ENCODE measurements at places on chromosomes 3 and 15.

GRCh38 chr15:68617001-68617400, 38.2 kb downstream of the CORO2B start:
- DNase-seq, result no peak

- DNase-seq, result no peak
Observed at GRCh38 chr15:51093488-51093838, 1.2 kb downstream of the TNFAIP8L3 start.

DNA sequence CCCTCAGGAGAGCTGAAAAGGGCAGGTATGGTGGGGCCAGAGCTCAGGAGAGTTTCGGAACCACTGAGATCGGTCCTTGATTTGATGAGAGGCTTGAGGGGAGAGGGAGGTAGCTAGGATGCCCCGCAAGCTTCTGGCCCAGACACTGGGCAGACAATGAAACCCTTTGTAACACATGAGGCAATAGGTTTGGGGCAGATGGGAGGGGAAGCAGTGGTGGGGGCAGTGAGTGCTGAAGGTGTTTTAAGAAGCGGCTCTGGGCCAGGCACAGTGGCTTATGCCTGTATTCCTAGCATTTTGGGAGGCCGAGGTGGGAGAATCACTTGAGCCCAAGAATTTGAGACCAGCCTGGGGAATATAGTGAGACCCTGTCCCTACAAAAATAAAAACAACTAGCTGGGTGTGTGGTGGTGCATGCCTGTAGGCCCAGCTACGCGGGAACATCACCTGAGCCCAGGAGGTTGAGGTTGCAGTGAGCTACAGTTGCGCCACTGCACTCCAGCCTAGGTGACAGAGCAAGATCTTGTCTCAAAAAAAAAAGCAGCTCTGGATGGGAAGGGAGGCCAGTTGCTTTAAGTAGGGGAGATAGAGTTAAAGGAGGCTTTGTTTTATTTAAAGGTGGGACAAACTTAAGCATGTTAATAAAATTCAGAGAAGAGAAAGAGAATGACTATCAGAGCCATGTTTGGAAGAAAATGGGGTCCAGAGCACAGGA, 9.6 kb upstream of the SNX22 start:
- DNase-seq, result no peak

GRCh38 chr3:48404440-48405342, 25.2 kb downstream of the PLXNB1 start:
- DNase-seq, result no peak

GRCh38 chr3:154112146-154112852, 8.9 kb upstream of the ARHGEF26 start:
- DNase-seq, result no peak

- no peak for DNase-seq
Observed at GRCh38 chr15:99324082-99324620, 72.9 kb downstream of the LRRC28 start.

- DNase-seq, result no peak
Observed at GRCh38 chr3:88641033-88641604, 466.3 kb upstream of the EPHA3 start.

DNA sequence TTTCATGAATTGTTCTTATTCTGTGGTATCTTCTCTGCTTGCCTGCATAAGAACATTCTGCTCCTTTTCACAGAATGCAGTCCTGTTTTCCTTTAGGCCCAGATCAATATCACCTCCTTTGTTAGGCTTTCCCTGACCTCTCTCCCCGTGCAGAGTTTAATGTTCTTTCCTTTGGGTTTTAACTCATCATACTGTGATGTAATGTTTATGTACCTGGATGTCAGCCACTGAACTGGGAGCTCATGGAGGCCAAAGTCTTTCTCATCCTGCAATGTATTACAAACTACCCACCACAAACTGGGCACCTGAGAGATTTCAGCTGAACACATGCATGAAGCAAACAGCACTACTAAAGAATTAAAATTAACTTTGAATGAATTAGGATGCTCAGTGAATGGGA, 192.8 kb upstream of the RORA start:
- DNase-seq, result no peak

GRCh38 chr3:18246336-18247060, 178.6 kb downstream of the SATB1 start:
- DNase-seq, result no peak

- no peak for DNase-seq
Observed at GRCh38 chr3:57007521-57008460, 52.7 kb upstream of the SPATA12 start.

GRCh38 chr3:53705774-53706173, 140.4 kb downstream of the CHDH start:
- DNase-seq, result no peak

GRCh38 chr3:63064209-63064755, 189.1 kb upstream of the CADPS start:
- DNase-seq, result no peak

DNA sequence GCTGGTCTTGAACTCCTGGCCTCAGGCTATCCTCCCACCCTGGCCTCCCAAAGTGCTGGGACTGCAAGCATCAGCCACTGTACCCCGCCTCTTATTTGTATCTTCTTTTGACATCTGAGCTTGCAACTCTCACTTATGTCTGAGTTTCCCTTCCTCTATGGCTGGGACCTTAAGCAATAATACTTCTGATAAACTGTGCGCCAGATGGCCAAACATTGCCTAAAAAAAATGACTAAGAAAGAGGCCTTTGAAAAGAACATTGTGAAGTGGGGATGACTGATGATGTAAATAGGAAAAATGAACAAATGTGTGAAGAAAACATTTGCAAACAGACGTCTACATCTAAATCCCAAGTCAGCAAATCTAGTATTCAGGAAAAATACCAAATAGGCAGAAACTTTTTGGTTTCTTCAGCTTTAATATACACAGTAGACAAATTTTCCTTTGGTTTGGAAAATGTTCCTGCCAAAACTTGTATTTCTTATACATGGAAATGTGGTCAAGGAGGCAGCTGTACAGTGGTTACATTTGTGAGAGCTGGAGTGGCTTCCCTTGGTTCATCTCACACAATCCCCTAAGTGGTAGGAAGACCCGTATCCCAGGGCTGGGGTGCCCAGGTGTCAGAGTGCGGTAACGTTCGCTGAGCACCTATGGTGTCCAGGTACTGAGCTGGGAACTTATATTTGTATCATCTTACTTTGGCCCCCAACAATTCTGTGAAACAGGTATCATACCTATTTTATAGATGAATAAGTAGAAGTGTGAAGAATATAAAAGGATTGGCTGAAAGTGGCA, 11.6 kb upstream of the TFRC start:
- no peak for DNase-seq

GRCh38 chr3:61896251-61896650, 334.9 kb downstream of the PTPRG start:
- DNase-seq, result no peak

GRCh38 chr15:73821181-73821580, 52.2 kb upstream of the TBC1D21 start:
- DNase-seq, result no peak

- no peak for DNase-seq
Observed at GRCh38 chr3:66227915-66228314, 7.1 kb downstream of the SLC25A26 start.

DNA sequence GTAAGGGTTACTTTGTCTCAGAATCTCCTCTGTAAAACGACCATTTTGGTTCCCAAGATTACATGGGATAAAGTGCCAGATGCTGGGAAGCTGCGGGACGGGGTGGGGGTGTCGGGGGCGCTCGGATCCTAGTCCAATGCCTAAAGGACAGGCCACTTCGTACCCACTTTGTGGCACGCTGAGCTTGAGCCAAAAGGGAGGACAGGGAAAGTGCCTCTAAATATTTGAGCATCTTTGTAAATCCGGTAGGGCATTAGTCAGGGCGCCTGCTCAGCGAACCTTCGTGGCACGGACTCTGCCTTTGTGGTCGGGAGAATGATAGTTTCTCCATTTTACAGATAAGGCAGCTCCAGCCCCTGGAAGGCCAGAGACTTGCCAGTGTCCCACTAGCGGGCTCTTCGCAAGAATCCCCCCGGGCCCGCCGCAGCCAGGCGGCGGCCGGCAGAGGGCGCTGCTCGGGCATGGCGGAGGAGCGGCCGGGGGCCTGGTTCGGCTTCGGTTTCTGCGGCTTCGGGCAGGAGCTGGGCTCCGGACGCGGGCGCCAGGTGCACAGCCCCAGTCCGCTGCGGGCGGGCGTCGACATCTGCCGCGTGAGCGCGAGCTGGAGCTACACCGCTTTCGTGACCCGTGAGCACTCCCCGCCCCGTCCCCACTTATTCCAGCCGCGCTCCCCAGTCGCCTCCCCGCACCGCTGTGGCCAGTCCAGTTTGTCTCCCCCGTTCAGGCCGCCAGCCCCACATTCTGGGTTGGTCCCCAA, 1.8 kb downstream of the RCCD1 start:
- DNase-seq, result peak; percentile 29

GRCh38 chr3:55061720-55062034, 133.8 kb upstream of the LRTM1 start:
- no peak for DNase-seq

- no peak for DNase-seq
Observed at GRCh38 chr15:25797936-25798901, 64.9 kb downstream of the ATP10A start.

GRCh38 chr3:78724859-78725258, 1042.9 kb downstream of the ROBO1 start:
- DNase-seq, result no peak

DNA sequence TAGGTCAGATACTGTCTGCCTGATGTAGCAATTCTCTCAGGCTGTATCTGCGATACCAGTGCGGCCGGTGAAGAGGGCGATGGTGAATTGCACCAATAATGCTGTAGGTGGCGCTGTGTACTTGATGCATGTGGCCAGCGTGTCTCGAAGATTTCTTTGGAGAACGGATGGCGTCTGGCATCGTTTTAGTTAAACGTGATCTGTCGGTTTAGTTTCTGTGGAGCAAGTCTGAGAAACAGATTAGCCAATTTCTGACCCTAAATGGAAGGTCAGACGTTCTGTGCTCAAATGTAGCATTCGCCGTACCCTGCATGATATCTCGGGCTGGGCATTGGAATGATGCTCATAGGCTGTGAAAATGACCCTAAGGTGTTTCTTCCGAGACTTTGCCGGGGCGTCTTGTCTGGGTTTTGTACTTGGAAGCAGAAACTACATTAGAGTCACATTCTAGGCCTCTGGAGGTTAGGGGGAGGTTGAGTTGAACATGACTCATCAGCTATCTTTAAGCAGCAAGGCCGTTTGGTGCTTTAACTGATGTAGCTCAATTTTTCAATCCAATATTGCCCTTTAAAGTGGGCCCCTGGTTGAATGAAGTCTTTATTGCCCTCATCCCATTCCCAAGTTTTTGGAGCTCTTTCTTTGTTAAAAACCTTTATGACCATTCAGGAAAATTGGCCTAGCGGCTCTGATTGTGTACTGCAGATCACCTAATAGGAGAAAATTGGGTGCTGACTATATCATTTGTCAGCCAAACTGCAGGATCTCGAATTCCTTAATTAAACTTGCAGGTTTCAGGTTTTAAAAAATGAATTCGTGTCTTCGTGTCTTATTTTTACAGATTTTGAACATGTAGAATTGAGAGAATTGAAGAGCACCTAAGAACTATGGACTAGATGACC, 80.0 kb downstream of the SQOR start:
- DNase-seq, result peak; percentile 42

- DNase-seq, result no peak
Observed at GRCh38 chr15:87493803-87494202, 762.7 kb downstream of the NTRK3 start.

- peak; percentile 47 for DNase-seq
Observed at GRCh38 chr3:141052201-141053069, 1.3 kb downstream of the SPSB4 start.

- DNase-seq, result no peak
Observed at GRCh38 chr3:41251593-41251992, 52.3 kb downstream of the CTNNB1 start.

- no peak for DNase-seq
Observed at GRCh38 chr3:177431525-177432176, 234.4 kb upstream of the TBL1XR1 start.

GRCh38 chr3:52820736-52821135, 9.7 kb downstream of the ITIH4 start:
- DNase-seq, result peak; percentile 24

DNA sequence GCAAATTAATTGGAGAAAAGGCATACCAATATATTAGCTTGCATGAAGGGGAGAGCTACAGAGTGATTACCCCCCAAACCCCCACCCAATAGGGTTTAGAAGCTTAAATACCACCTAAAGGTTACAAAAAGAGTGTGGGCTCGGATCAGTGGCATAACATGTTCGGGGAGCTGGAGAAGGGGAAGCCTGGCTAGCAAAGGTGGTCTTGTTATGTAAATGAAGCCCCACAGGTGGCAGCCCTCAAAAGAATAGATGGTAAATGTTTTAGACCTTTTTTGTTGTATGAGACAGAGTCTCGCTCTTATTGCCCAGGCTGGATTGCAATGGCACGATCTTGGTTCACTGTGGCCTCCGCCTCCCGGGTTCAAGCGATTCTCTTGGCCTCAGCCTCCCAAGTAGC, 10.9 kb upstream of the PXK start:
- DNase-seq, result no peak

DNA sequence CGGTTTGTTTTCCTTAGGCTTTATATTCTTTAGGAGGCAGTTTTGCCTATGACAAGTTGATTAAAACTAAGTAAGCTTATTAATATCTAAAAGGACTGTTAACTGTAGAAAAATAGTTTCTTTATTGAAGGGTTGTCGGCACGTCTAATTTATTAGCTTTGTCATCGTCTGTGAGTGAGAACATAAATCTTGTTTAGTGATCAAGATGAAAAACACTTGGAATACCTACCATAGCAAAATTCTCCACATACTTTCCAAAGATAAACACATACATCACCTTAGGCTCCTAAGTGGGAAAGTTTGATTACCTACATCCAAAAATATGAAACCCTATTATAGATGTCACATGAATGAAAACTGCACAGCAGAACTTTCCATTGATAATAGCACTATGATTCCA, 139.1 kb upstream of the BNIP2 start:
- no peak for DNase-seq

GRCh38 chr15:66946578-66947164, 118.7 kb upstream of the SMAD3 start:
- DNase-seq, result peak; percentile 34

DNA sequence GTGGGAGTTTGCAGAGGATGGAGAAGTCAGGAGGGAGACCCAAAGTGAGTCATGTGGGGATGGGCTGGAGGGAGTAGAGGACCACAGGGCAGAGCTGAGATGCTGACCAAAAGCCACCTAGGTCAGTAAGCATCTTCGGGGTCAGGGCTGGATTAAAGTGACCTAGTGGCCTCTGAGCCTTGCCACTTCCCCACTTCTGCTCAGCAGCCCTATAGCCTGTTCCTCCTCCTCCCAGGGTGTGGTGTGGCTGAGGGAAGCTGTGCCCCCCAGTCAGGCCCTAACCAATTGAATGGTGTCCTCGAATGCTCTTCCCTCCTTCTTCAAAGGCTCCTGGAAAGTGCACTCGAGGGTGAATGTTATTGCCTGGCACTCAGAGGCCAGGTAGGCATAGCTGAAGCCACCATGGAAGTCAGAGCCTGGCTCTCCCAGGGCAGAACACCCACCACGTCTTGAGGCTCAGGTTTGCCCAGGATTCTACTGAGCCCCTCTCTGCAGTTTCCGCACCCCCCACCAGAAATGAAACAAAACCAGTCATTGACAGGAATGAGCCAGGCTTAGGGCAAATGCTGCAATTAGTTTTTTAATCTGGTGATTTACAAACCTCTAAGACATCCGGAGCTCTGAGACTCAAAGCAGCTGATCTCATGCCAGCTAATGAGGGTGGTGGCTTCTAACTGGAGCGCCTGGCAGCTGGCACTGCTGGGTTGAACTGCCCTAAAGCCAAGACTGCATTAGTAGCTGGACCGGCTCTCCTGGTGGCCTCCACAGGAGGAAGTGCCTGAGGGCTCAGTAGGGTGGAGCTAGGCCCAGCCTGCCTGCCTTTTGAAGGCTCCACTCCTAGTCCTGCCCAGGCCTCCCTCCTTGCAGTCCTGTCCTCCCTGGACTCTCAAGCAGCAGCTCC, 26.0 kb upstream of the VIPR1 start:
- DNase-seq, result no peak
